Fibroblast of the aortic adventitia (primary cell): ENCODE measurements at places on chromosomes 3 and 15.

DNA sequence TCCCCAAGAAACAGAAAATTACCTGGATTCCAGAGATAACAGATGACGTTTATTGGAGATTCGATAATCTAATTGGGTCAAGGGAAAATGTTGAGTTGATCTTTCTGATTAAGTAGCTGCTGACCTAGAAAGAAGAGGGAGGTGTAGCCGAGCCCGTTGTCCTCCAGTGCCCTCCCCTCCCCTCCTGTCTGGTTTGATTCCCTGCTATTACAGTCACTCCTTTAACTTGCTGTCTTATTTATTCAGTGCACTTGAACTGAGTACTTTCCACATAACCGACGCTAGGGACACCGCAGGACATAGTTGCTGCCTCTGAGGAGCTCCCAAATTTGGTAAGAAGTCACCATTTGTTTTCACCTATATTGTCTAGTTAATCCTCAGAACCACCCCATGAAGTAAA lies 103.7 kb downstream of the AQP9 start:
- DNase-seq, result no peak

DNA sequence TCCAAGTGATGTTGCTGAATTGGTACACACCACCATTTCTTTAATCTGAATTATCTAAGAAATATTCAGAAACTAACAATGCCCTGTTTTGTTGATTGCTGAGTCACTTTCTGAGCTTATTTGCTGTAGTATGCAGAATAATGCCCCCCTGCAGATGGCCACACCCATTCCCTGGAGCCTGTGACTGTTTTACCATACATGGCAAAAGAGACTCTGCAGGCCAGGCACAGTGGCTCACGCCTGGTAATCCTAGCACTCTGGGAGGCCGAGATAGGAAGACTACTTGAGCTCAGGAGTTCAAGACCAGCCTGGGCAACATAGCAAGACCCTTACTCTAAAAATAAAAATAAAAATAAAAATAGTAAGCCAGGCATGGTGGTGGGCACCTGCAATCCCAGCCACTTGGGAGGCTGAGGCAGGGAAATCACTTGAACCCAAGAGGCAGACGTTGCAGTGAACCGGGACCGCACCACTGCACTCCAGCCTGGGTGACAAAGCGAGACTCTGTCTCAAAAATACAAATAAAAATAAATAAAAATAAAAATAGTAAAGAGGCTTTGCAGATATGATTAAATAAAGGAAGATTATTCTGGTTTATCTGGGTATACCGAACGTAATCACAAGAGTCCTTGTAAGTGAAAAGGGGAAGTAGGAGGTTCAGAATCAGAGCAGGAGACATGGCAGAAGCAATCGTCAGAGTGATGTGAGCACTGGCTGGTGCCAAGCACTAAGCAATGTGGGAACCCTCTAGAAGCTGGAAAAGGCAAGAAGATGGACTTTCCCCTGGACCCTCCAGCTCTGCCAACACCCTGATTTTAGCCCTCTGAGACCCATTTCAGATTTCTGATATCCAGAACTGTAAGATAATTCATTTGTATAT lies 19.0 kb downstream of the PCYT1A start:
- peak; percentile 75 for DNase-seq

- no peak for DNase-seq
These were observed 683.5 kb upstream of the GRM7 start for GRCh38 chr3:6177417-6177816.

- no peak for DNase-seq
These were observed 26.0 kb downstream of the TCF12 start for GRCh38 chr15:56944485-56944884.

DNA sequence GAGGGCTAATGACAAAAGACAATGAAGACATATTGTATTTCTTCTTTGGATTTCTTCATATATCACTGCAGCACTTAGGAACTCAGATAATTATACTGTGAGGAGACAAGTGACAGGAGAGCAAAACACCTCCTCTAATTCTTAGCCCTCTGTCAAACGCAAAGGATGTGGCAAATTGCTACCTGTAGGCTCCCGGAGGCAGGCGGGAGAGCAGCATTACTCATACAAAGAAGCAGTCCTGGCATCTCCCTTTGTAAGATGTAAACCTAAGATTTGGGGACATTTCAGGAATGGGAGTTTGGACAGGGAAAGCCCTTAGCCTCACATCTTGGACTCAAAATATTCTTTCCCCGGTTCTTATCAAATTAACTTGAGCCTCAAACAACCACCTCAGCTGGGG lies 460.8 kb downstream of the SOX2 start:
- DNase-seq, result no peak

DNA sequence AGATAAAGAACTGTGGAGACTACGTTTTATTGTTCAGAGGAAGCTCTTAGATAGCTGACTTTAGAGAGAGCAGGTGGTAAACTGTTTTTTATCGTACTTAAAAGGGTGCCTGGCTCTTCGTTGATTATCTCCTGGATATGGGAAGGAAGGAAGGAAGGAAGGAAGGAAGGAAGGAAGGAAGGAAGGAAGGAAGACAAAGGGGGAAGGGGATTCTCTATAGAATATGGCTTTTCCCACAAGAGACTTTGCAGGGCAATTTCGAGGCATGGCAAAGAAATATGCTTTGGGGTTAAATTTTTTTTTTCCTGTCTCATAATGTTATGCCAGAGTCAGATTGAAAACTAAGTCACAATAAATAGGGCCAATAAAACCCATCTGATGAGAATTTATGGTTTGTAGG lies 271.9 kb upstream of the POU1F1 start:
- DNase-seq, result no peak

DNA sequence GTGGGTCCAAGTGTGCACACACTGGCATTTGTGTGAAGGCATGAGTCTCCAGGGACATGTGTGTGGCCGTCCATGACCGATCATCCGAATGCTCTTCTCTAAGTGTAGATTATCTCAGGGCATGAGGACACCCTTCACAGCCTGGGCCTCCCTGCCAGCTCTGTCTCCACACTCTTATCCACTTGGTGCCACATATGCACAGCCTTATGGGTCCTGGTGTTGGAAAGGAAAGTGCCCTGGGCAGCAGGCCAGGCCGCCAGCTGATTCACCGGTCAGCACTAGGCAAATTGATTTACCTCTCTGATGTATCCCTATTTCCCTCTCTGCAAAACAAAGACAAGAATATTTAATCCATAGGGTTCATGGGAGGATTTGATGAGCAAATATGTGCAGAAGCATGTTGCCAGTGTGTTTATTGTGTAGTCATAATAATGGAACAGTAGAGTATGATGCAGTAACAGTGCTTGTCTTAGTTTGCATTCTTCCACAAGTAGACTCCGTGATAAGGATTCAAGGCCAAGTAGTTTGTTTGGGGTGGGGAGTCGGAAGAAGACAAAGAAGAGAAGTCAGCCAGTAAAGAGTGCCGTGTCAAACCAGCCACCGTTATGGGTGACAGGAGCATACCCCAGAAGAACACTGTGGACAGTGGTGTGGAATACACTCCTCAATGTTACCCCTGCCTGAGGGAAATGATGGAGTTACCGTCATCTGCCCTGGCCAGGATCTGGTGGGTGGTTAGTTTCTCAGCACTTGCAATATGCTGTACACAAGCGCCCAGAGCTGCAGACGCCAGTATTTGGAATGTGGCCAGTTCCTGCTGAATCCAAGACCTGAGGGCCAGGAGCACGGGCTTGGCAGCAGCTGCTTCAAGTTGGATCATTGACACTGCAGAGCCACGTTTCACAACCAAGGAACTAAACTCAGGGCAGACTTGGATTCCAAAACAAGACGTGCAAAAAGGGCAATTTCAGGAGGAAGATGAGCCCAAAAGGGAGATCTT lies 85.1 kb downstream of the MTHFS start:
- peak; percentile 92 for DNase-seq

GRCh38 chr3:170507063-170507462 lies 78.8 kb downstream of the SLC7A14 start:
- no peak for DNase-seq

- no peak for DNase-seq
These were observed 49.6 kb downstream of the SPSB4 start for GRCh38 chr3:141100531-141101320.
